ENCODE measurements at places on chromosomes 3 and 15. TPM values are rescaled to one million over a fixed set of nuclear protein-coding genes. Genes with fewer than 3 reads are reported as not detected.

DNA sequence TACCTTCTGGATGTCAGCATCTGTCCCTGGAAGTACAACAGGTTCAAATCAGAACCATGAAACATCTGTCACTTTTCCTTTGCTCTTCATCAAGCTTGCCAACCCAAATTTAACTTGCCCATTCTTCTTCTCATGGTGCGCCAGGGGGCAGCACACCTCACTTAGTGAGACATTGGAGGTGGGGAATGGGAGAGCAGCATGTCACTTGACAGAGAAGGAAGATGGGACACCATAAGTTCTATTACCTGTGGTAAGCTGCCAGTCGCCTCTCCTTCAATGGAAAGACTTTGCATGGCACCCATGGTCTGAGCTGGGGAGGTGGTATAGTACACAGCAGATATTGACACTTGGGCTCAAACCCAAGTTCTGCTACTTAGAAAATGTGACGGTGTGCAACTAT, 2.9 kb downstream of the SCN5A start:
- H3K4me3 ChIP-seq: no peak overlapping the region
- peaks cover 25% of the 10 kb centered on the region for H3K27me3 ChIP-seq
- DNase-seq: no peak
- peaks cover 13% of the 10 kb centered on the region for H3K4me1 ChIP-seq
- no peak overlapping the region for H3K27ac ChIP-seq

DNA sequence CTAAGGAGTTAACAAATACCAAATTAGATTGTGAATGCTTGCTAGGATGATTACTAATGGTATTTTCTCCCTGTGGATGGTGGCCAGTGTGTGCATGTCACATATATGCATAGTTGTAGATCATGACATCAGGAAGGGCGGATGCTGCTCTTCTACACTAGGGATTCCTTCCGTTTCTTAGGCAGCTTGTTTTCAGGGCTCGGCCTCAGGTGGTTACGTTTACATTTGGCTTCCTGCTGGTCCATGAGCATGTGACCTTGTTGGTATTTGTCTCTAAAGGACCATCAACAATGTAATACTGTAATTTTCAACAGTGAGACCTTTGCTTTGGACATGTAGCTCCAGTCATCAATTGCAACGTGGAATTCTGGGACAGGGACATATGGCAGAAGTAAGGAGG, 221.4 kb downstream of the NR1D2 start:
- H3K4me1 ChIP-seq: no peaks in the 10 kb centered on the region
- H3K27ac ChIP-seq: no peak overlapping the region
- DNase-seq: no peak
- no peak overlapping the region for H3K4me3 ChIP-seq

The KCNMB3 gene
- total RNA-seq: 0.71 TPM

The EOMES gene
- total RNA-seq: 37.2 TPM

DNA sequence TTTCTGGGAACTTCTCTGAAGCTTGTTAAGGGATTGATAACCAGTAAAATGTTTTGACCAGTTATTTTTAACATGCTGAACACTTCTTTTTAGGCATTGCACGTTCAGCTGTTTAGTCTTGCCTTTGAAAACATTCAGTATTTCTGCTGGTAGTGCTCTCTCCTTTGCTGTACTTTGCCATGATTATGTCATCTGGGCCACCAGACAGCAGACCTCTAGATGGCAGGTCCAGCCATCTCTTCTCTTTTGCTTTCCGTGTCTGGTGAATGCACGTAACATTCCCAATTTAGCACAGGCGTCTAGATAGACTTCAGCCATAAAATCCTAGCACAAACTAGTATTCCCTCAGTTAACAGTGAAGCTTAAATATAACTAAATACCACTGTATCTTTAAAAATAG, 57.8 kb downstream of the RAB7A start:
- no peaks in the 10 kb centered on the region for H3K36me3 ChIP-seq
- no peaks in the 10 kb centered on the region for H3K27me3 ChIP-seq
- H3K27ac ChIP-seq: no peak overlapping the region
- DNase-seq: no peak

The DIS3L gene
- total RNA-seq: 24.7 TPM

GRCh38 chr3:5510300-5510699, 322.8 kb downstream of the EDEM1 start:
- H3K36me3 ChIP-seq: no peaks in the 10 kb centered on the region
- H3K27me3 ChIP-seq: no peaks in the 10 kb centered on the region
- no peak for DNase-seq
- H3K4me1 ChIP-seq: no peaks in the 10 kb centered on the region
- no peak overlapping the region for H3K27ac ChIP-seq
- no peak overlapping the region for H3K4me3 ChIP-seq

GRCh38 chr3:60650171-60650570, 601.1 kb downstream of the FHIT start:
- no peak for DNase-seq
- no peaks in the 10 kb centered on the region for H3K27me3 ChIP-seq
- no peaks in the 10 kb centered on the region for H3K36me3 ChIP-seq
- no peak overlapping the region for H3K27ac ChIP-seq

Measured in CD8-positive, alpha-beta memory T cell (primary cell).